ENCODE measurements at places on chromosomes 5 and 9.

GRCh38 chr5:157106630-157107461, 2.0 kb downstream of the HAVCR2 start:
- H3K4me1 ChIP-seq, result no peaks in the 10 kb centered on the region
- no peak overlapping the region for H3K4me3 ChIP-seq
- peak; percentile 67 for DNase-seq
- H3K36me3 ChIP-seq, result no peaks in the 10 kb centered on the region
- no peak overlapping the region for H3K27ac ChIP-seq

DNA sequence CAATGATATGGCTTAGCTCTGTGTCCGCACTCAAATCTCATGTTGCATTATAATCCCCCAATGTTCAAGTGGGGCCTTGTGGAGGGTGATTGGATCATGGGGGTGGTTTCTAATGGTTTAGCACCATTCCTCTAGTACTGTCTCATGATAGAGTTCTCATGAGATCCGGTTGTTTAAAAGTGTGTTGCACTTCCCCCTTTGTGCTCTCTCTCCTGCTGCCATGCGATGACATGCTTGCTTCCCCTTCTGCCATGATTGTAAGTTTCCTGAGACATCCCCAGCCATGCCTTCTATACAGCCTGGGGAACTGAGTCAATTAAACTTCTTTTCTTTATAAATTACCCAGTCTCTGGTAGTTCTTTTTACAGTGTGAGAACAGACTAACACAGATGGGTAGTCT, 427.1 kb downstream of the CHSY3 start:
- H3K4me3 ChIP-seq, result no peak overlapping the region
- no peaks in the 10 kb centered on the region for H3K36me3 ChIP-seq
- no peak for DNase-seq
- H3K27me3 ChIP-seq, result no peaks in the 10 kb centered on the region
- H3K27ac ChIP-seq, result no peak overlapping the region

GRCh38 chr5:10607666-10608073, 43.8 kb downstream of the ANKRD33B start:
- peak; percentile 85 for DNase-seq
- H3K4me3 ChIP-seq, result no peak overlapping the region
- no peaks in the 10 kb centered on the region for H3K36me3 ChIP-seq
- peaks cover 13% of the 10 kb centered on the region for H3K4me1 ChIP-seq

- DNase-seq, result no peak
- H3K27me3 ChIP-seq, result no peaks in the 10 kb centered on the region
- H3K27ac ChIP-seq, result no peak overlapping the region
- no peak overlapping the region for H3K4me3 ChIP-seq
Measured at GRCh38 chr5:100406640-100407039, 128.5 kb upstream of the FAM174A start.

DNA sequence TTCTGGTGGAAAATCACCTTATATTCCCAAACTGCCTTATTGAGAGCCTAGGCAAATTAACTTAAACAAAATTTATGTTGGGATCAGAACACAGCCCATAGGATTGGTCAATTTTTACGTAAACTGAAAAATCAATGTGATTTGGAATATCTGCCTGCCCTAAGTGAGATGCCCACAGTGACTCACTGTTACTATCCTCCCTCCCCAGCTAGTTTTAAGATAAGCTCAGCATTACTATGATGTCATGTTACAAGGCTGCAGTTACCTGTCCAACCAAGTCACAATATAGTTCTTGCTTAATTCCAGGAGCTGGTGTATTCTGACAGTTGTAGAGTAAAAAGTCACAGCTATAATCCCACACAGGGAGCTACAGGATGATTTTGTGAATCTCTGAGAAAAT, 23.1 kb downstream of the SKP1 start:
- no peak overlapping the region for H3K27ac ChIP-seq
- no peaks in the 10 kb centered on the region for H3K27me3 ChIP-seq
- no peak overlapping the region for H3K4me3 ChIP-seq
- no peak for DNase-seq
- H3K36me3 ChIP-seq, result peaks cover 83% of the 10 kb centered on the region

DNA sequence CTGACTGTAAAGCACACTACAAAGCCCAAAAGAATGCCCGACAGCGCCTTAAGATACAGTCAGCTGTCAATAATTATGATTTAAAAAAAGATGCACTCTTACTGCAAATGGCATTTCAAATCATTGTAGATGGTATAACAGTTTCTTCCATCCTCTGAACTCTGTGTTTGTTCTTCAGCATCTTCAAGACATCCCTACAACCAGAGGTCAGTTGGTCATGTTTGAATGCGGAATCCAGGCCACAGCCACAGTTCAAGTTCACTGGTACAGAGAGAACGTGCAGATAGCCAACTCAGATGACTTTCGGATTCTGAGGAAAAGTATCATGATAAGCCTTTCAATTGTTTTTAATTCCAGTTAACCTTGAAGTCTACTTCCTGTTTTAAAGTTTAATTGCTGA, 8.7 kb upstream of the MYOT start:
- no peak overlapping the region for H3K27ac ChIP-seq
- peak overlapping the region; percentile 38 for H3K4me3 ChIP-seq
- H3K27me3 ChIP-seq, result no peaks in the 10 kb centered on the region
- DNase-seq, result no peak
- no peaks in the 10 kb centered on the region for H3K36me3 ChIP-seq

- no peak for DNase-seq
- H3K4me3 ChIP-seq, result no peak overlapping the region
- H3K4me1 ChIP-seq, result no peaks in the 10 kb centered on the region
- no peaks in the 10 kb centered on the region for H3K36me3 ChIP-seq
- H3K27ac ChIP-seq, result no peak overlapping the region
Measured at GRCh38 chr9:11366585-11367129, 753.9 kb upstream of the PTPRD start.

- H3K27ac ChIP-seq, result no peak overlapping the region
- no peak overlapping the region for H3K4me3 ChIP-seq
- DNase-seq, result no peak
- no peaks in the 10 kb centered on the region for H3K27me3 ChIP-seq
- H3K4me1 ChIP-seq, result no peaks in the 10 kb centered on the region
Measured at GRCh38 chr9:108662956-108663355, 192.8 kb downstream of the ACTL7B start.
